ENCODE measurements at places on chromosomes 11 and 22.

- DNase-seq = no peak
Observed at GRCh38 chr11:128365044-128365443, 222.3 kb downstream of the ETS1 start.

- DNase-seq = no peak
Observed at GRCh38 chr11:117827521-117828511, 3.3 kb upstream of the FXYD2 start.

- DNase-seq = no peak
Observed at GRCh38 chr11:13119941-13120520, 110.9 kb downstream of the RASSF10 start.

- DNase-seq = no peak
Observed at GRCh38 chr11:116984186-116984585, 114.0 kb downstream of the SIK3 start.

DNA sequence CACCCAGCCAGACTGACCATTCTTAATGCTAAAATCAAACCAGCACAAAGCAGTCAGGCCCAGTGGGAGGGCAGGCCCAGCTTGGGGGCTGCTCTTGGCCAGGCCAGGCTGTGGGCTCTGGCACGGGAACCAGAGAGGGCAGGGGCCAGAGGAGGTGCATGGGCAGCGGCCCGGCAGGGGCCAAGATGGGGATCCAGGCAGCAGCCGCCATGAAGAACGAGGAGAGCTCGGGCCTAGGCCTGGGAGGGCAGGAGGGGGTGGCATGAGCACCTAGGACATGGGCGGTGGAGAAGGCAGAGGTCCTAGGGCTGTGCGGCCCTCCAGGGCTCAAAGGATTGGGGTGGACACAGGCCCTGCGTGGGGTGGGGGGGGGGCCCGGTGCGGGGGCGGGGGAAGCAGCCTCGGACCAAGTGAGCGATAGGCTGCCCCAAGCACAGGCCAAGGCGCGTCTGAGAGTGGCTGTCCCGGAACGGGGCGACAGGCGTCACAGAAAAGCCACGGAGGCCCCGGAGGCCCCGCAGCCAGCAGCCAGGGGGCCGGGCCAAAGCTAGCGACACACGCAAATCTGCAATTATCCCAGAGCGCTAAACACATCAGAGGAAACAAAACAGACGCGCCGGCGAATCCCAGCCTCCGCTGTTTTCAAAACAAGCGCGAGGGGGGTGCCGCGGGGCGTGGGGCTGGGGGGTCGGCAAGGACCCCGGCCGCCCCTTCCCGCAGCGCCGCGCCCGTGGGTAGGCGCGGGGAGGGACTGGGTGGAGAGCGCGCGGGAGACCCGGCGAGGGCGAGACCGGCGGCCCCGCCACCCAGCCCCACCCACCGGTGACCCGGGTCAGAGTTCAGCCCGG lies 8.3 kb downstream of the PLXNB2 start:
- no peak for DNase-seq

- peak; percentile 47 for DNase-seq
Observed at GRCh38 chr11:36455658-36456111, 54.4 kb downstream of the TRAF6 start.
